A549 treated with Mapracorat at 1 μM for 4 hours (cell line): ENCODE measurements at places on chromosomes 5 and 9. TPM values are rescaled to one million over a fixed set of nuclear protein-coding genes. Genes with fewer than 3 reads are reported as not detected.

TGFBI gene
- total RNA-seq, result 1,374 to 2,017 TPM (median 1,715 TPM) in 5 replicates

ECSCR gene
- not detected in 5 replicates for total RNA-seq

MOB3B gene
- 8.8 to 11.2 TPM (median 9.5 TPM) in 5 replicates for total RNA-seq

TAF7 gene
- total RNA-seq, result 60.0 to 73.5 TPM (median 68.7 TPM) in 5 replicates

FOXI1 gene
- total RNA-seq, result not detected in 5 replicates

PCDHB14 gene
- 0.05 to 0.21 TPM (median 0.14 TPM) in 5 replicates for total RNA-seq

RAB3C gene
- total RNA-seq, result not detected in 5 replicates

FBP1 gene
- 0.13 TPM in 1 of 5 replicates, not detected in the others for total RNA-seq

IFNA17 gene
- not detected in 5 replicates for total RNA-seq

FAM169A gene
- 3.7 to 6.9 TPM (median 6.0 TPM) in 5 replicates for total RNA-seq

SPATA31C1 gene
- not detected in 5 replicates for total RNA-seq

C5orf34 gene
- 4.1 to 5.9 TPM (median 4.8 TPM) in 5 replicates for total RNA-seq

PLPP7 gene
- total RNA-seq, result 0.05 TPM in 1 of 5 replicates, not detected in the others

ALAD gene
- 13.2 to 16.3 TPM (median 15.3 TPM) in 5 replicates for total RNA-seq

GPR151 gene
- total RNA-seq, result not detected in 5 replicates

CETN3 gene
- 20.4 to 31.3 TPM (median 23.1 TPM) in 5 replicates for total RNA-seq

DCTN4 gene
- total RNA-seq, result 16.2 to 18.6 TPM (median 18.0 TPM) in 5 replicates

CPLANE1 gene
- total RNA-seq, result 3.0 to 6.1 TPM (median 3.7 TPM) in 5 replicates

LEAP2 gene
- 0.46 to 1.4 TPM (median 0.90 TPM) in 5 replicates for total RNA-seq

PDGFRB gene
- 0.16 to 0.56 TPM (median 0.22 TPM) in 5 replicates for total RNA-seq

PCSK1 gene
- 0.14 to 0.29 TPM (median 0.22 TPM) in 5 replicates for total RNA-seq

POU5F2 gene
- total RNA-seq, result 0.02 TPM in 1 of 5 replicates, not detected in the others

C6 gene
- not detected in 5 replicates for total RNA-seq

NR2F1 gene
- 4.0 to 5.9 TPM (median 4.7 TPM) in 5 replicates for total RNA-seq

ERBIN gene
- total RNA-seq, result 21.8 to 31.2 TPM (median 24.9 TPM) in 5 replicates

CDC20B gene
- total RNA-seq, result 0.07 to 0.09 TPM (median 0.09 TPM) in 4 of 5 replicates, not detected in the other

SLC27A6 gene
- total RNA-seq, result 0.06 TPM in 1 of 5 replicates, not detected in the others

IFNK gene
- total RNA-seq, result not detected in 5 replicates

ABLIM3 gene
- total RNA-seq, result 21.7 to 27.2 TPM (median 21.9 TPM) in 5 replicates

GRIN3A gene
- total RNA-seq, result not detected in 5 replicates

HRH2 gene
- total RNA-seq, result 0.38 to 0.70 TPM (median 0.53 TPM) in 5 replicates

CCDC183 gene
- 0.16 to 0.58 TPM (median 0.23 TPM) in 5 replicates for total RNA-seq

TNFSF8 gene
- total RNA-seq, result not detected in 5 replicates

NEUROG1 gene
- total RNA-seq, result not detected in 5 replicates

SLCO4C1 gene
- 0.03 TPM in 1 of 5 replicates, not detected in the others for total RNA-seq

PDCD1LG2 gene
- 0.16 to 0.29 TPM (median 0.19 TPM) in 5 replicates for total RNA-seq

CD14 gene
- total RNA-seq, result 3.4 to 4.7 TPM (median 4.3 TPM) in 5 replicates

GPX8 gene
- total RNA-seq, result 30.9 to 38.0 TPM (median 34.0 TPM) in 5 replicates

LYRM7 gene
- total RNA-seq, result 2.2 to 4.9 TPM (median 2.8 TPM) in 5 replicates

RLN2 gene
- total RNA-seq, result 0.21 to 0.52 TPM (median 0.28 TPM) in 3 of 5 replicates, not detected in the others

PCDHGA1 gene
- total RNA-seq, result 0.24 to 0.29 TPM (median 0.26 TPM) in 5 replicates

STPG3 gene
- total RNA-seq, result not detected in 5 replicates

MYMK gene
- total RNA-seq, result not detected in 5 replicates

FOXD4L4 gene
- total RNA-seq, result 0.08 TPM in 1 of 5 replicates, not detected in the others

PLEKHG4B gene
- total RNA-seq, result 0.88 to 1.7 TPM (median 1.4 TPM) in 5 replicates

TXNDC8 gene
- not detected in 5 replicates for total RNA-seq

NNT gene
- total RNA-seq, result 9.7 to 13.3 TPM (median 12.2 TPM) in 5 replicates

SCAI gene
- total RNA-seq, result 1.3 to 2.2 TPM (median 1.8 TPM) in 5 replicates

ASS1 gene
- total RNA-seq, result 18.0 to 21.5 TPM (median 20.0 TPM) in 5 replicates

LCN15 gene
- not detected in 5 replicates for total RNA-seq
